Activated CD4-positive, alpha-beta T cell treated with anti-CD3 and anti-CD28 coated beads, Interleukin-10, Interleukin-2, amounts not matched to agents 100 ng/mL and 50 ng/mL, durations not matched to agents 16 hours and 8 hours (primary cell): ENCODE measurements at places on chromosomes 6 and 20.

GRCh38 chr6:68108233-68108835, 526.7 kb upstream of the ADGRB3 start:
- no peak for DNase-seq

DNA sequence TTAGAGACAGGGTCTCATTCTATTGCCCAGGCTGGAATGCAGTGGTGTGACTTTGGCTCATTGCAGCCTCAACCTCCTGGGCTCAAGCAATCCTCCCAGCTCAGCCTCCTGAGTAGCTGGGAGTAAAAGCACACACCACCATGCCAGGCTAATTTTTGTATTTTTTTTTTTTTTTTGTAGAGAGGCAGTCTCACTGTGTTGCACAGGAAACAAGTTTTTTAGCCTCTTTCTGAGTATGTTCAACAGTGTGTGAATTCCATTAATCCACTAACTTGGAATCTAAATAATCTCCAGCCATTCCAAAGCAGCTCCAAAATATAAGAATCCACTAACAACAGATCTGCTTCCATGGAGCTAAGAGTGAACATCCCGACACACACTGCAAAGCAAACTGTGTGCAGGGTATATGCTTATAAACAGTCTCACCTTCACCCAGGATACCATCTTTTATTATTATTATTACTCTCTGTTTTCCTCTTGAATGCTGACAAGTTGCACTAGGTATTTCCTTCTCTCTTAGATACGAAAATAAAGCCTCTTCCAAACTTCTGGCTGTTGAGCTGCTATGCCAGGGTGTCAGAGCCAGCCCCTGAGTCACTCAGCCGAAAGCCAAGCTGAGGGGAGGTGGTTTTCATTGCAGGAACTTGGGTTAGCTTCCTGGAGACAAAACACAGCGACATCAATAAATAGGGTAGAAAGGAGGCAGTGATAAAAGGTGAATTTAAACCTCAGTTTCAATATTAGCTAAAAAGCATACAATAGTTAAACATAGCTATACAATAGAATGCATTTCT, 264.9 kb downstream of the HIVEP2 start:
- DNase-seq: peak; percentile 40

GRCh38 chr6:150880336-150880735, 14.8 kb downstream of the MTHFD1L start:
- DNase-seq: no peak

DNA sequence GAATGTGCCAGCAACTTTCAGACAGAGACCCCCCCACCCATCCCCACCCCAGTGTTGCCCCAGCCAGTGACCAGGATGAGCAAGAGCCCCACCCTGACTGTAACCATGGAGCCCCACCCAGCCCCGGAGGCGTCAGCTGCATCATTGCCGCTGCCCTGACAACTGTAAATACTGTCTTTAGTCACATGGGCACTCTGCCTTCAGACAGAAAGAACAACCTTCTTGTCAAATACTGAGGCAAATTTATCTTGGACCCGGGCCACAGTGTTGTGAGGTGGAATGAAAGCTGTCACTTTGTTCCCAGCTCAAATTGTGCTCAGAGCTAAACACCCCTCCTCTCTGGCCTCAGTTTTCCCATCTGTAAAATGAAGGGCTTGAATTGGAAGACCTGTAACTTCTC, 23.7 kb downstream of the MOCS3 start:
- no peak for DNase-seq

- peak; percentile 77 for DNase-seq
Measured at GRCh38 chr6:31651602-31652191, 764 bp downstream of the BAG6 start.

DNA sequence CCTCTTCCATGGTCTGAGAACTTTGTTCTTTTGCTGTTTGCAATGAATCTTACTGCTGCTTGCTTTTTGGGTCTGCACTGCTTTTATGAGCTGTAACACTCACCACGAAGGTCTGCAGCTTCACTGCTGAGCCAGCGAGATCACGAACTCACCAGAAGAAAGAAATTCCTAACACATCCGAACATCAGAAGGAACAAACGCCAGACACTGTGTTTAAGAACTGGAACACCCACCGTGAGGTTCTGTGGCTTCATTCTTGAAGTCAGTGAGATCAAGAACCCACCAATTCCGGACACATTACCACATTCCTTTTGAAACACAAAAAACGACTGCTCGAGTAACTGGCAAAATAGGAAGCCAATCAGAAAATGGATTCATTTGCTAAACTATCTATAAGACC, 471.8 kb downstream of the TFAP2A start:
- no peak for DNase-seq

DNA sequence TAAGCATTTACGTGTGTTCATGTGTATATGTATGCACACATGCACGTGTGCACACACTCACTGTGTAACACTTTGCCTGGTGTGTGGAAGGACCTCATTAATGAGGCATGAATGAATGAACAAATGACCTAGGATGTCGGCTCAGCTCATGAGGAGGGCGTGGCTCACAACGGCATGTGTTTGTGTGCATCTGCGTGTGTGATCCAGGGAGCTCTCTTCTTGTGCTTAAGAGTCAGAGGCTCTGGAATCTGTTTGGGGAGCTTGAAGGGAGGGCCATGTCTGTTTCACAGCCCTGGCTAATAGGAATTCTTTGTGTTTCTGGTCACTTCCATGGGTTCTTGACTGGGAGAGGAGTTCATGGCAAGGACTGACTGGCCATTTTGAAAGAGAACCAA, 32.7 kb downstream of the TOX2 start:
- DNase-seq: no peak

- no peak for DNase-seq
Measured at GRCh38 chr6:148884461-148884860, 137.6 kb downstream of the UST start.

GRCh38 chr6:138001750-138002349, 105.4 kb downstream of the PERP start:
- peak; percentile 67 for DNase-seq

GRCh38 chr6:37463110-37463509, 30.1 kb downstream of the CMTR1 start:
- DNase-seq: no peak

DNA sequence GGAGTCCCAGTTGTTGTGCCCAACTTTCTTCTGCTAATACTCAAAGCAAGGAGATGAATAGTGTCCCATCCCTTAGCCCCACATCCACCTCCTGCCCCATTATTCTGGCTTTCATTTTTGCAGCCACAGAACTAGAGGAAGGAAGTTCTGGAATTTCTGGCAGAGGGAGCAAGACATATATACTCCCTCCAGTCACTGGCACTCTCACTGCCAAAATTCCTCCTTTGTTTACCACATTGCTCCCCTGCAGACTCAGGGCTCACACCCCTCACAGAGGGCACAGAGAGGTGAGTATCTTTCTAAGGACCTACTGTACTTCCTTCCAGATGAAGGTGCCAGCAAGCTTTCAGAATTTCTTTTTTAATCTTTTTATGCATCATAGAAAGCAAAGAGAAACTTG, 168.0 kb upstream of the ID4 start:
- no peak for DNase-seq

DNA sequence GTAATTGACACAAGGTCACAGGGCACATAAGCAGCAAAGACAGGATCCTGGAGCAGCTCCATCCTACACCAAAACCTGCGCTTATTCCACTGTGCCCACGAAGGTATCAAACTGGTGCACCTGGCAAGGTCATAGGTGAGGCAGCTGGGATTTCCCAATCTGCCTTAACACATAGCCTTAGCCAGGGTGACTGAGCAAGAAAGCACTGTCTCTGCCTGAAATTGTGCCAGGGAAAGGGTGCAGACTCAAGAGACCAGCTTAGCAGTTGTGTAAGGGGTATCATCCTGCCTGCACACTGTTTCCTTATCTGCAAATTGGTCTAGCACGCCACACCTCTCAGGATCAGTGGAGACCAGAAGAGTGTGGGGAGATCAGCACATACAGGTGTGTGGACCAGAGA, 82.8 kb downstream of the MAFB start:
- no peak for DNase-seq

- no peak for DNase-seq
Measured at GRCh38 chr6:17492350-17492749, 99.0 kb downstream of the CAP2 start.

GRCh38 chr6:152184573-152184916, 377.1 kb downstream of the ESR1 start:
- DNase-seq: no peak

GRCh38 chr6:136166815-136167214, 83.3 kb downstream of the MTFR2 start:
- DNase-seq: no peak

- DNase-seq: no peak
Measured at GRCh38 chr6:148240861-148241477, 101.7 kb upstream of the SASH1 start.

DNA sequence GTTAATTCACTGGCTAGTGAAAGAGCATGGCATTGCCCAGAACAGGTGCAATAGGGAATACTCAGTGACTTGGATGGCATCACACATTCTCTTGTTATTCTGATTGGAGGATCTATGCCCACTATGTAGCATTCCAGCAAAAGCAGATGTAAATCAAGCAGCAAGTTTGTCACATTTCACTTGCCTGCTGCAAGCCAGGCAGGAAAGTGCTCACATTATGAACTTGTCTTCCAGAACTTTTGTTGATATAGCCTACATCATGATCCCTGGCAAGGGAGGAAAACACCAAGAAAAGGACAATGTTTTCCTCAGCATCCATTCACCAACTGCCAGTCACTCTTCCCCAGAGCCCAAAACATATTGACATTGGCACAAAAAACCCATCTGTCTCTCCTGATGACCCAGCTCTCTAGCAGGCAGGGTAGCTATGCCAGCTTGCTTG, 77.8 kb downstream of the ARHGAP18 start:
- no peak for DNase-seq

DNA sequence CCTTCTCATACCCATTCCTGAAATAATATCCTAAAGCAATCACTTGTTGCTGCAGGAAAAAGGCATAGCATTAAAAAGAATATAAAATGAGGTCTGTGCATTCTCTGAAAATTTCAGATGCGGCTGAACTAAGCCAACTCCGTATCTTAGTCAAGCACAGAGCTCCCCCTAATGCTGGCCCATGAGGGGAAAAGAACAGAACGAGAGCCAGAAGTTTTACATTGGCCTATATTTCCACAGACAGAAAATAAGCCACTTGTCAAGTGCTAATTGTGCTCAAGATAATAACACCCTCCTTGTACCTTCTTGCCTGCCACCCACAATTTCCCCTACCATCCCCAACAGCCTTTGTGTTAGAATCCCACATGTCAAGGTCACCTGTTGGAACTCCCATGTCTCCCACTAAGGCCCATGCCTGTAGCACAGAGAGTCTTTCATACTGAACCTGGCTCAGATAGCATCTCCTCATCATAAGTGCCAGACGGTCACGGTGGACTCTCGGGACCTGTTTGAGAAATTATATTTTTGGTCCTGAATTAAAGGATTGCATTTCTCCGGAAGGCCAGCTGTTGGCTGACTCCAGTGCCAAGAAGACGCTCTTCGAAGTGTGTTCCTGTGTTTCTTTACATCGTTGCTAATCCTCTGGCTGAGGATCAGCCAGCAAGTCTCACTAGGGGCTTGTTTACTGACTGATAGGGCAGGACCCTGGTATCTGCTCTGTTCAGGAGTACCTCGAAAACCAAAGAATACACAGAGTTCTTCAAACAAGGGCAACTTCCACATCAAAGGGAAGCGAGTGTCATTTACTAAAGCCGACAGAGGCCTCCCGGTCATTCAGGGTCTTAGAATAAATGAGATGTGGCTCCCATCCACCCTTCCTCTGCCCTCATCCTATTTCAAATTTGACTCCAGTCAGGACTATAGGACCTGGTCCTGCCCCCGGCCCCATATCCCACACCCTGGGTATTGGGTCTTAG, 183.4 kb upstream of the FBXL4 start:
- DNase-seq: no peak

DNA sequence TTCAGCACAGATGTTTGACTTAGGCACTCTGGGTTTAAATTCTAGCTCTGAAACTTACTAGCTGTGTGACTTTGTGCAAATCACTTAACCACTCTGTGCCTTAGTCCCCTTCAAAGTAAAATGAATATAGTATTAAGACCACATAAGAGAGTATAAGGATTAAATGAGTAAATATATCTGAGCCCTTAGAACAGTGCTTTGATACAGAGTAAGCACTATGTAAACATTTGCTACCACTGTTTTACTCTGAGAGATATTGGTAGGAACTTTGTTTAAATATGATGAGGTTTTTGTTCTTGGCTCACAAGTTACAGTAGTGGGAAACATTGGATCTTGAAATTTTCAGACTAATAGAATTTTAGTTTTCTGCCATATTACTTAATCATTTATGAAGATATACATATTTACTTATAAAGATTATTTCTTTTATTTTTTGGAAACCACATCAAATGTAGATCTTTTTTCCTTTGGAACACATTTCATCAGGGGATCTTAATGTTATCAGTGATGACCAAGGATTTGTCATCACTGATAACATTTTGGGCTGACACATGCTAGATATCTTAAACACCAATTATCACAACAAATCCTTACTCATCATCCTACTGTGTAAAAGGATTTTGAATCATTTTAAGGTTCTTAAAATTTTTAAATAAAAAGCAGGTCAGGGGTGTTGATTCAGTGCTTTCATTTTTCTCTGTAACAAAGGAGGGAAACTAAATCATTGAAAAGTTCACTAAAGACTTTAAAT, 226.2 kb downstream of the EYA4 start:
- no peak for DNase-seq

- no peak for DNase-seq
Measured at GRCh38 chr20:49852522-49853080, 40.0 kb downstream of the SLC9A8 start.

- no peak for DNase-seq
Measured at GRCh38 chr6:170021579-170021978, 269.3 kb downstream of the DLL1 start.

DNA sequence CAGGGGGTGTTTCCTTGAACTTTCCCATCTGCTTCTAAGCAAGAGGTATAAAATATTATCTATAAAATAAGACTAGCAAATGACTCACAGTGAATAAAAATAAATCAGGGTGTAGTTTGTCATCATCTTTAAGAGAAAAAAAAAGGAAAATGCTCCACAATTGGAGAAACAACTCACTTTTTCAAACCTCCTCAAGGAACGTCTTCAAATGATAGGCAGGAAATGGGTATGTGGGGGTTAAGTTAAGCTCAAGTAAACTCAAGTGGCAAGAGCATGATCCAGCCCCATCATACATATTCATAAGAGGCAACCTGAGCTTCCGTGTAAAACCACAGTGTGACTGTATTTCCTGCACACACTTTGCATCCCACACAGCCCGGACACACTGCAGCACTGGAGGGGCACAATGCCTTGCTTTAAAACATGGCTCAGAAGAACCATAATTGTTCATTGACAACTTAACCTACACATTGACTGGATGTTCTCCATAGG, 58.5 kb upstream of the CEP85L start:
- peak; percentile 93 for DNase-seq

- peak; percentile 23 for DNase-seq
Measured at GRCh38 chr6:116405652-116406356, 35.1 kb downstream of the DSE start.

- no peak for DNase-seq
Measured at GRCh38 chr6:121338956-121339355, 4.7 kb upstream of the TBC1D32 start.

GRCh38 chr20:32767418-32768198, 5.4 kb downstream of the DNMT3B start:
- no peak for DNase-seq
